Stimulated activated CD4-positive, alpha-beta T cell treated with anti-CD3 and anti-CD28 coated beads, Interleukin-15, amount 100 ng/mL, for 24 hours (primary cell): ENCODE measurements at places on chromosomes 16 and 17.

GRCh38 chr17:7222972-7223292 lies 3.2 kb downstream of the ACADVL start:
- DNase-seq = no peak

GRCh38 chr16:75203667-75204409 lies 3.1 kb downstream of the CTRB2 start:
- no peak for DNase-seq

DNA sequence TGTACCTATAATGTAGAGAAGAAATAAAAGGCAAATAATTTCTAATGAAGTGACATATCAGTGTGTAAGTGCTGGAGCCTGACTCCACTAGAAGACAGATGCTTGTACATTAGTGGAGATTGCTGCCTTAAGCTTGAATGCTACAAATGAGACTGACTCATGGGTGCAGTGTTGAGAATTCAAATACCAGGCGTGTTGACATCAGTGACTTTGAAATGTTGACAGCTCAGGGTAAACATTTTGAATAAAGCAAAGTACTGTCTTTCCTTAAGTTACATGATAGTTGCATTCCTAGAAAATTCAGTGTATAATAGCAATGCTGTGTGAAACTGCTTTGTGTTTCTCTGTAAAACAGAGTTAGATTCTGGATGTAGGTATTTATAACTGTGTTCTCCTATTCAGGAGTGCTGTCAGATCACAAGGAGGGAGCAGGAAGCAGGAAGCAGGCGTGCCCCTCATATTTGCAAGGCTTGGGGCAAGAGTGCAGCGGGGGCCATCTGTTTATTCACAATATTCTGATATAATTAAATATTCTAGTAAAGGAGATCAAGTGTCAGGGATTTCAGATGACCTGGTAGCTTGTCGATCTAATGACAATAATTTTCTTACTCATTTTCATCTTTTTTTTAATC lies 119.0 kb downstream of the SPECC1 start:
- DNase-seq = no peak

DNA sequence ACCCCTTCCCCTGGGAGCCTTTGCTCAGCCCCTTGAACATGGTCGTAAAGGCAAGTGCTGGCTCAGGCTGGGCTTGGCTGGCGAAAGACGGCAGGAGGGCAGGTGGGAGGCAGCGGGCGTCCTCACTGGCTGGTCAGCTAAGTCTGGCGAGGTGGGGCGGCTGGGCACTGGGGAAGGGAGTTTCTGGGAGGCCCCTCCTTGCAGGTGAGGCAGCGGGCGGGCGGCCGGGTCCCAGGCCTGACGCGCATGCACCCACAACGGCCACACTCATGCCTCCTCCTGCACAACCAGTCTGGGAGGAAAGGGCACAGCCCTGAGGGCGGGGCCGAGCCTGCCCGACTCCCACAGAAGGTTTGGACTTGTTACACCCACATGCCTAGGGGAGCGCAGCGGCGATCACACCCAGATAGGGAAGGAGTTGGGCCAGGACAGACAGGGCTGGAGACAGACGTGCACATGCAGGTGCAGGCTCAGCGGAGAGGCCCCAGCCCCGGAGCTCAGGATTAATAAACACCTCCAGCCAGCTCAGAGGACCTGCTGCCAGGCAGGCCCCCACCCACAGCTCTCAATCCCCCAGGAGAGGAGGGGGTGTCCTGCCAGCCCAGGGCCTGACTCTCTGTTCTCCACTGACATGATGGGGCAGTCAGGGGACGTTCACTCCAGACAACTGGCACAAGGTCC lies at the start of gene EVPL:
Gene EVPL (minus strand): TSS at position 148 of the 681 bp plus-strand sequence. CDS start 108 bp downstream, at position 40.
- no peak for DNase-seq

DNA sequence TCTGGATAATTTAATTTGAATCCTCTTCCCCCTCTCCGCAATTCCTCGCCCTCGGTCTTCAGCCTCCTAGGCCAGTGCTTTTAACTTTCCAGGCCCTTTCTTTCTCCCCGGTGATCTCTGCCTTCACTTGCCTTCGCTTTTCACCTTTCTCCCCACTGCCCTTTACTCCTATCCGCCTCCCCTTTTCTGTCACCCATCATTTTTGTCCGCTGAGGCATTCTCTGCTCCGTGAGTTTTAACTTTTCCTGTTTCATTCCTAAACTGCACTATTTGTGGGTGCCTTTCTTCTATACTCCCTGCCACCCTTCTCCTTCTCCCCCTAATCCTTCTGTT lies 729 bp downstream of the LONP2 start:
- DNase-seq = no peak

GRCh38 chr17:73155410-73156165 lies 9.2 kb upstream of the SSTR2 start:
- DNase-seq = no peak

GRCh38 chr16:70612931-70613330 lies 33.4 kb upstream of the IL34 start:
- no peak for DNase-seq

GRCh38 chr16:58025351-58026138 lies at the start of gene MMP15:
MMP15 (plus strand) TSS chr16:58025754; CDS start chr16:58026351, 597 bp downstream.
- peak; percentile 79 for DNase-seq

DNA sequence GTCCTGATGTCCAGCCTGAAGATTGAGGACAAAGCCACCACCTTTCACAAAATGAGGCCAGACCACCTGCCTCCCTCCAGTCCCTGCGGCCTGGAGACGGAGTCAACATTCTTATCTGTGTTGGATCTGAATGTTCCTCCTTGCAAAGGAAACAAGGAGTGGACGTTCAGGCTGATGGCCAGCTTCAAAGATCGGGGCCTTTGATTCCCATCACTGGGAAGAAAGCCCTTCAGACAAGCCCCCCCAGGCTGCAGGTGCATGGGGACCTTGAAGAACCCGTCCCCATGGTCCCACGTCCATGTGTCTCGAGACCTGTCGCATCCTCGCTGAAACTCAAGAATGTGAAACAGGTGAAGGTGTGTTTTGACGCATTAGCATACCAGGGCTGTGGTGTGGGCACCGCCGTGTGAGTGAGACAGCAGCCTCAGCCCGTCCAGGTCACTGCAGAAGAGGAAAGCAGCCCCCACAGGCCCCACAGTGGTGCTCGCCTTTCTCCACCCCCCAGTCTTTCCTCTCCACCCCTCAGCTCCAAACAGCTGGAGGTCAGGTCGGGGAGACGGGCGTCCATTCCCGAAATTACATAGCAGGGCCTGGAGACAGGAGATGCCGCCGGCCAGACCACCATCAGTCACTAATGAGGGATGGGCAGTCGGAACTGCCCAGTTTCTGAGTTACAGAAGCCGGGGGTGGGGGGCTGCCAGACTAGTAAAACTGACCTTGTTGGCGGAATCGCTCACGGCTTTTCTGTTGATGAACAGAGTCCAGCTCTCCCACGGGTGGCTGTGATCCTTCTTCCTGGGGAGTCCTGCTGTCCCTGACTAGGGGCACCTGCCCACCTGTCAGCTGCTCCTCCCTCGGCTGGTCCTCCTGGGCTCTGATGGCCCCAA lies 877 bp upstream of the CSNK1D start:
- DNase-seq = no peak

GRCh38 chr17:47622180-47622549 lies 27.6 kb upstream of the KPNB1 start:
- DNase-seq = no peak

DNA sequence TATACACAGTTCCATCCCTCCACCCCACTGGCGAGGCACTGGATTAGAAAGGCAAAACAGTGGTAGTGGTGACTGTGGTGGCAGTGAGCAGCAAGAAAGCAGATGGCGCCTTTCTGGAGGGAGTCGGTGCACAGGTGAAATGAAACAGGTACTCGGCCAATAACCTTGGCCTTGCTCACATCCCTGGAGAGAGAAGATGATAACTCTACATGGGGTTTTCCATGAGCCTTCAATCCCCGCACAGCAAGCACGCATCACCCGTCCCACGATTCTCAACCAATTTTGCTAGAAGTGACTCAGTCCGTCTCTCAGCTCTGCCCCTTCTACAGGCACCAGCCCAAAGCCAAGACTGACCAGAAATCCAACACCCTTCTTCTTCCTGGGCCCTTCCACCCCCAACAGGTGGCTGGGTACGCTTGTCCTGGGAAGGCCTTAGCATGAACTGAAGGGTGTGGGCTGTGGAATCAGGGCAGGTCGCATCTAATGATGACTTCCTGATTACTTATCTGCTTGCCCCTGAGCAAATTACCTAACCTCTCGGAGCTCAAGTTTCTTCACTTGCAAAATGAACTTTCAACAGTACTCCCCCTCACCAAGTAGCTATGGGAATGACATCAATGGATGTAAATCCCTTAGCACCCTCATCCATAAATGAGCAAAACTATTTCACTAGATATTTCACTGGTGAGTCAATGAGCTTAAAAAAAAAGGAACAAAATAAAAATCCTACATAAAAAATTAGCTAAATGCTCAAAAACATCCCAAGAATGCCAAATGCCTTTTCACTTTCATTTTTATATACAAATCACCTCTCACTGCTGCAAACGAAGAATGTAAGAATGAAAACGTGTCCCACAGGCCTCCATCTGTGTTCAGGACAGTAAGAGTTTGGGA lies 18.0 kb downstream of the XPO6 start:
- DNase-seq = peak; percentile 60

DNA sequence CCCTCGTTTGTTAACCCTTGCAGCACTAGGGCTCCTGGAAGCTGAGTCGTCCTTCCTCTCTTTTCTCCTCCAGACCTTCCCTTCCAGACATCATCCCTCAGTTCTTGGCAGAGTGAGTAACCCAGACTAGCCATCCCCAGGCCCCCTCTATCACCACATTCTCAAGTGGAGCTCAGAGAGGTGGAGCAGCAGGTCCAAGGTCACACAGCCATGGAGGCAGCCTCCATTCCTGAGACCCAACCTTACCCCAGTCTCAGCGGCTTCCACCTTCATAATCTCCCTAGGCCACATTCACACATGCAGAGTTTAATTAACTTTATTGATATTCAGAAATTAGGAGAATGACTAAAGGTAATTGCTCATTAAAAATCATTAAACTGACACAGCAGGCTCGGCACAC lies 3.0 kb downstream of the SEZ6 start:
- no peak for DNase-seq

DNA sequence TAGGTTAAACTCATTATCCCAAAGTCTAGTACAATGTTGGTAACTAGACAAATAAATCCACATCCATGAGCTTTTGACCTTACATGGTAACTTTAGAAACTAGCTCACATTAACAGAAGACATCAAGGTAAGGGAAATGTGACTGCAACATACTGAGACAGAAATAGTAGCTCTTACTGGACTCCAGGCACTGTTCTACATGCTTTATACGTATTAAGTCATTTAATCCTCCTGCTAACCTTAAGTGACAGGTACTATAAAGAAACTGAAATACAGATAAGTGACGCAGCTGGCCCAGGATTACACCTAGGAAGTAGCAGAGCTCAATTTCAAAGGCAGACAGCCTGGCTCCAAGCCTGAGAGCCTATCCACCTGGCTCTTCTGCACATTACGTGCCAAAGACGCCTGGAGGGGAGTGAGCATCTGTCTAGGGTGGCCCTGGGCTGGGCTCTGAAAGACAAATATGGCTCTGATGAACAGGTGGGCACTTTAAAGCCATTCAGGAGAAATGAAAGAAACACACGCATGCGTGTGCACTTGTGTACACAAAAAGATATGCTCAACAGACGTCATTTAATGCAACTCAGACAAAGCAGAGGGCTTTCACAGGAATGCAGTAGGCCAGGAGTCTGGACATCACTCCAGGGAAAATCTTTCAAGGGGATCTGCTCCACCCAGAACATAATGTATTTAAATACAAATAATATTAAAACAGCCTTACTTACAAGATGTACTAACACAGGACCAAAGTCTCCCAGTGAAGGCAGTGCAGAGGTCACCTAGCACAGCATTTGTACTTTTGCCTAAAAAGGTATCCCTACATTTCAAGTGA lies 4.4 kb downstream of the ZC3H7A start:
- DNase-seq = no peak

DNA sequence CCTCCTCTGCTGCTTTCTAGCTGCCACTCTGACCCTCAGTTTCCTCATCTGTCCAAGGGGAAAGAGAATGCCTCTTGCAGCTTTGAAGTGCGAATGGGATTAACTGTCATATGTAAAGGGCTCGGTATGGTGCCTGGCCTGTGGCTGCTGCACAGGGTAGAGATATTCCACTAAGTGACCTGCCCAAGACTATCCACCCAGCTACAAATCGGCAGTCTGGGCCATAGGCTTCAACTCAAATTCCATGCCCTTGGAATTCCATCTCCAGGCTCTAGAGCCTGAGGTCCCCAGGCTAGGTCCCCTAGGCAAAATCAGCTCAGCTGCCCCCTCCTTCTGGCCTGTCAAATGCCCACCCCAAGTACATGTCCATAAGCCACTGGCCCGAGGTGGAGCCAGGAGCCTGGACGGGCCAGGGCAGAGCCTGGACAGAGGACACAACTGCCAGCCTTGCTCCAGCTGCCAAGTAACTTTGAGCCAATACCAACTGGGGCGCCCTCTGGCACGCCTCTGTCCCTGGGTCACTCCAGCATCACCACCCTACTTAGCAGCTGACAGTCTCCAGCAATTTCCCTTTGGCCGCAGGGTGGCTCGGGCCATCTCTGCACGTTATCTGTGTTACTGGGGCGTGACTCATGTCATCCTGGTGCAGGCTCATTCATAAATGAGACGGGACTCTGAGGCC lies 57.2 kb downstream of the SDK2 start:
- DNase-seq = no peak

GRCh38 chr16:83887080-83887479 lies 11.8 kb upstream of the MLYCD start:
- DNase-seq = no peak

GRCh38 chr16:31177136-31177535 lies 2.8 kb upstream of the FUS start:
- peak; percentile 63 for DNase-seq

DNA sequence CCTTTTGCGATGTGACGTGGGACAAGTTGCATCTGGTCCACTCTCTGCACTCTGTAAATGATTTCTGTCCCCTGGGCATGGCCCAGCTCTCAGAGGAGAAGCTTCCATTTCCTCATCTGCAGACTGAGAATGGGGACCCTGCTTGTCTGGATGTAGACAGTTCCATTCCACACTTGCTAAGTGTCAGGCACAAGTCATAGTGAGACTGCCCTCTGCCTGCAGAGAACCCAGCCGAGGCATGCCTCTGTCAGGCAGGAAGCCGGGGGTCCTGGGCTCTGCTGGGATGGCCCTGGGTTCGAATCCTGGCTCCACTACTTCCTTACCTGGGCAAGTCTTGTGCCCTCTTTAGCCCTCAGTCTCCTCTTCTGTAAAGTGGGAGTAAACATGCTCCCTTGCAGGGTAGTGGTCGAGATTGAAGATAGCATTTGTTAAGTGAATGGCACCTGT lies 4.1 kb downstream of the MAP2K3 start:
- DNase-seq = peak; percentile 67

DNA sequence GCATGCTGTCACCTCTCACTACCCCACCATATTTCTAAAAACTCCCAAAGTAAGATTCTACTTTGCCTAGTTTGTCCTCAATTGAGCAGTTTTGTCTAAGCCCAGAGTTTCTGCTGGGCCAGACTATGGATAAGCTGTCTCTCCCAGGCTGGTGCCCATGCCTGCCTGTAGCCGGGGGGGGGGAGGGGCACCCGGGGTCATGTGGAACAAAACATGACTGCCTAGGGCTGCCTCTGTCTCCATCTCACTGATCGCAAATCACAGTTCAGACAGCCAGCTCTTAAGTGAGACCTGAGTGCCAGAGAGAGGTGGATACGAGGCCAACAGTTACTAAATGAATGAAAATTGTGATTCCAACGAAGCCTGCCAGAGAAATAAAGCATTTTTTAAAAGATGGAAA lies 78.8 kb upstream of the RPRML start:
- DNase-seq = no peak

GRCh38 chr17:67879662-67880061 lies 54.4 kb downstream of the BPTF start:
- DNase-seq = no peak
